ENCODE measurements at places on chromosomes 12 and 14.

- no peak for DNase-seq
Observed at GRCh38 chr14:20680843-20681347, 3.5 kb upstream of the RNASE4 start.

GRCh38 chr14:100476012-100476822 is 111.0 kb downstream of the BEGAIN start:
- DNase-seq = peak; percentile 98

- peak; percentile 3 for DNase-seq
Observed at GRCh38 chr12:90455756-90456155, 499.2 kb downstream of the CCER1 start.

DNA sequence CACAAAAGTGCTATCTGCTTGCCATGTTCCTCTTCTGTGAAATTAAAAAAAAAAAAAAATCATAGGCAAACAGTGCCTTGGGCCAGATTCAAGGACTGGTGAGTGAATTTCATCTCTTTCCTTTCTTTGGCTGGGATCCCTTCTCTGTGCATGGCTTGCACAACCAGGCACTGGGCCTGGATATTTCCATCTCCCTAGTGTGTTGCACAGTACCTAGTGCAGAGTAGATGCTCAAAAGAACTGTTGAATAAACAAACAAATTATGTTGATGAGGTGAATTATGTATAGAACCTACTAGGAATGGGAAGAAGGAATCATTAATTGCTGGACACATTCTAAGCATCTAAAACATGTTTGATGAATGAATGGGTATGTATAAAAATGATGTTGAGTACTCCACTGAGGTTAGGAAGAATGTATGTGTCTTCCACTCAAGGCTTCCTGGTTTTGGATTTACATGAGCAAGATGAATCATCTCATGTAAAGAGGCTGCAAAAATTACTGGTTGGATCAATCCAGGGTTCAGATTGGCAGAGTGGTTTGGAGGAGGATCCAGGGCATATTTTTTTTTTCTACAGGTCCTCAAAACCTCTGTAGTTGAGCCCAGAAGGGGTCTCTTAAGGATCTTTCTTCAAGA is 93.2 kb downstream of the EMP1 start:
- DNase-seq = peak; percentile 62

DNA sequence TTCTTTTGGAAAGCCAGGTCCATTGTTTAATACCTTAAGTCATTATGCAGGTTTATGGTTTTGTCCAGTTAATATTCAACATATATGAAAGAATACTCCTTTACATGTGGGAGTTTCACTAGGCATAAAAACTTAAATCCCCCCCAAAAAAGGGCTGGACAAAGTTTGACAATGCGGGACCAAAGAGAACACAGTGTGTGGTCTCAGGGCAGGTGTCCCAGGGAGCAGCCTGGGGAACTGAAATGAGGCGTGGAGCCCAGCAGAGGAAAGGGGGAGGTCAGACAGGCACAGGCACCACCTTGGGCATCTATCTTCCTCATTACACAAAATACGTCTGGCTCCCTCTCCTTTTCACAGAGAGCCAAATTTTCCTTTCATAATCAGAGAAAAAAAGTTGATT is 22.5 kb downstream of the PKP2 start:
- DNase-seq = no peak

GRCh38 chr14:66432334-66432733 is 53.8 kb upstream of the CCDC196 start:
- no peak for DNase-seq

- peak; percentile 66 for DNase-seq
Observed at GRCh38 chr14:63777024-63777423, 49.2 kb upstream of the SGPP1 start.

DNA sequence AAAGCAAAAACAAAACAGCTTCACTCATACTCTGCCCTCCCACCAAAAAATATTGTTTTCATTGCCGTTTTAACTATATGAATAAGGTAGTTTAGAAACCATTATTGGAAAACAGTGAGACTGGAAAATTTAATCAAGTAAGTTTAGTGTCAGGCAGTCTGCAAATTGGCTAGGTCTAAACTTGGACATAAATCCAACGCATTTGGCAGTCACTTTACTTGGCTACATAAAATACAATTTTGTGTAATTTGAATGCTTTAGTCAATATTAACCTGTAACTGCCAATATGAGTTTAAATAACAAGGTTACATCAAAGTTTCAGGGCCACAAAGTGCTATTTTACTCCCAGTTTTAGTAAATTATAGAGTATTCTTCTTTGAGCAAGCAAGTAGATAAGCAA is 202.3 kb upstream of the SLC38A2 start:
- DNase-seq = no peak

DNA sequence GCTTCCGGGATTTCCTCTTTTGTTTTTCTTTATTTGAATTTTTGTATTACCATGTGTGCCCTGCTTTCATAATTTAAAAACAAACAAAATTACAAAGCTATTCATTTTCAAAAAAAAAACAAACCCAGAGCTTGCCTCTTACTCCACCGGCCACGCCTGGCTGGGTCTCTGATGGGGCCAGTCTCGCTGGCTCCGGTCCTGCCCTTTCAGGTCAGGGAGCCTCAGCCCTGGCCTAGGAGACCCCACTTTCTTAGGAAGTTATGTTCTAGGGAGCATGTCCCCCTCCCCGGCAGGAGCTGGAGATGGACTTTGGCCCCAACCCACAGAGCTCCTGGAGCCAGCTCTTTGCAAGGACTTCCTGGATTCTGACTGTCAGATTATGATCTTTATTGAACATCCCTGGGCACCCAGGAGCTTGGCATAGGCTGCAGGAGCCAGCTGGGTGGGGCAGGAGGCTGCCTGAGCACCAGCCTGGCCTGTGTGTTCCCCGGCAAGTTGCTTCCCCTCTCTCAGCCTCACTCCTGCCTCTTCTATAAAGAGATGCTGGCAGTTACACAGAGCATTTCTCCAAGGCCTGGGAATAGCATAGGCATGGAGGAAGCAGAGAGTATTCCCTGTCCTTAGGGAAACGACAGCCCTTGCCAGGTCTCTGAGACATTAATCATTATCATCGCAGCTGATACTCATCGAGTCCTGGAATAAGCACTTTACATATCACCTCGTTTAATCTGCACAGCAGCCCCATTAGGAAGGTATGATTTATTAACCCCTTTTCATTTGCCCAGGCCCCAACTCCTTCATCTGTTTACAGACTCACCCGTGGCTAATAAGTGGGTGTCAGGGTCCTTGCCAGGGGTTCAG is 3.5 kb downstream of the DEGS2 start:
- no peak for DNase-seq

GRCh38 chr14:53788566-53788965 is 168.1 kb downstream of the BMP4 start:
- no peak for DNase-seq

- DNase-seq = peak; percentile 32
Observed at GRCh38 chr12:89988188-89988915, 279.7 kb upstream of the ATP2B1 start.

- DNase-seq = no peak
Observed at GRCh38 chr12:47458279-47458678, 247.6 kb downstream of the RPAP3 start.

GRCh38 chr14:65238456-65238855 is 136.1 kb upstream of the MAX start:
- peak; percentile 81 for DNase-seq

DNA sequence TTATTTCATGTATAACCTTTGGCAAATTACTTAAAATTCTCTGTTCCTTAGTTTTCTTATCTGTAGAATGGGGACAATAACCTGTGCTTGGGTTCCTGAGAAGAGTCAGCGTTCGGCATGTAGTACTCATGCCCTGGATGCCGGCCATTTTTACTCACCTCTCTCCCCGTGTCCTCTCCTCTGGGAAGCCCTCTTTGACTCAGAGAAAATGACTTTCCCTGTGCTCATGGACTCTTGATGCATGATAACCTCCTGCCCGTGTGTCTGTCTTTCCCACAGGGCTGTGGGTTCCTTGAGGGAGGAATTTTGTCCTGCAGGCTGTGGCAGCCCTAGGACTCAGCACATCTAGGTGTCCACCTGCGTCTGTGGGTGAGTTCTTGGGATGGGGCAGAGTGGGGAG is 5.8 kb upstream of the C1RL start:
- no peak for DNase-seq

Data from fibroblast of skin of right quadriceps (primary cell).